ENCODE measurements at places on chromosomes 16 and 17.

DNA sequence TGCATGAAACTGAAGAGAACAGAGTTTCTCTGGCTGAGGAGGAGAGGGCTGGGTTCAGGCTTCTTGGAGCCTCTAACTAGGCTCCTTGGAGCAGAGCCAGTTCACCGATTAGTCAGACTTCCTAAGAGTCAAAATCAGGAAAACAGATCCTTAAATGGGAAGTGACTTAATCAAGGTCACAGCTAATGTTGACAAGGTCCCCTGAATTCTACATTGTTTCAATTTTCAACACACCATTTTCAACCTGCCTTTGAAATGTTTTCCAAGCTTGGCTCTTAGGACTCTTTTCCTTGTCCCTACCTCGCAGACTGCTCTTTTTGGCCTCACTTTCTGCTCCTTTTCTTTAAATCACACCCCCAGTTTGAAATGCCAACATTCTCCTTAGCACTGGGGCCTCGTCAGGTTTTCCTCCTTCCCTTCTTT lies 16.3 kb downstream of the MYL4 start:
- DNase-seq = no peak

DNA sequence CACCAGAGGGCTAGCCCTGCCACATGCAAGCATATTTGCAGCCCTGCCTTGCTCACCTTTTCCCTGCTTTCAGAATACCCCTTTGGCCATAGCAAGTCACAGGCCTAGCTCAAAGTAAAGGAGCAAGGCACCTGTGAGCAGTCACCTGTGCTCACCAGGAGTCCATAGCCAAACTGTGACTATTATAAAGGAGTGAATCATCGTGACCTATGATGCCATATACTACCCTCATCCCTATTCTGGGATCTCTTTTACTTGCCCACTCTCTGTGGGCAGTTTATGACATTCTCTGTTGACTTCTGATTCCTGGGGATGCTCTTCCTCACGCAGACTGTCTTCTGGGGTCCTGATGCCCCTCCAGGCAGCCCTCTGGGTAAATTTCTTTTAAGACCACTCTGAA lies 200.5 kb upstream of the NLRP1 start:
- no peak for DNase-seq

DNA sequence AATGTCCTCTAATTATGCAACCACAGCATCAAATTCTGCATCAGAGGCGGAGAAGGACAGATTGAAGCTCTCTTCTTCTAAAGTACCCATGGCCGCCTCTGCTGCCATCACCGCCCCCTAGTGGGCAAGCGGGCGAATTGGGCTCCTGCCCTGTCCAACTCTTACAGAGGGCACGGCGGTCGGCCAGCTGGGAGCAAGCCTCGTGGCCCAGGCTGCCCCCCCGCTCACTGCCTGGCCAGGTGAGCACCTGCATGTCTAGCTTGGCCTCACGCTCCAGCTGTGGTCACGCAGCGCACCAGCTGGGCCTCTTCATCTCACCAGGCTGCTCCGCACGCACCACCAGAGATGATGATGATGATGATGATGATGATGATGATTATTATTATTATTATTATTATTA lies 146.1 kb upstream of the TOM1L1 start:
- no peak for DNase-seq

DNA sequence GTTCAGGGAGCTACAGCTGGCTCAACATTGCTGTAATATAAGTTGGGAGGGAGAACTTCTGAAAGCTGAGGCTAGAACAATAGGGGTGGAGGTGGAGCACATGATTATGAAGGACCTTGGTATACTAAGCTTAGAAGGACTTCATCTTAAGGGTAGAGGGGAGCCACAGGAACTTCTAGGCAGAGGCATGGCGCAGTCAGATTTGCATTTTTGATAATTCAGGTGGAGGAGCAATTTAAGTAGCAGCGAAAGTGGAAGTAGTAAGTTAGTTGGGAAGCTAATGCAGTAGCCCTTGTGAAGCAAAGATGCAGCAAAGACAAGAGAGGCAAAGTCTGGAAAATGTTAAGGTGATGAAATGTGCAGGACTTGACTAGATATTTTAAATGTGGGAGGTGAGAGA lies 144.1 kb downstream of the SPECC1 start:
- DNase-seq = no peak

GRCh38 chr16:78416400-78416799 lies 316.9 kb downstream of the WWOX start:
- DNase-seq = no peak

All from NCI-H774 (cell line).